ENCODE measurements at places on chromosomes 2 and 18.

- no peak for DNase-seq
Observed at GRCh38 chr2:36271266-36271665, 84.3 kb upstream of the CRIM1 start.

DNA sequence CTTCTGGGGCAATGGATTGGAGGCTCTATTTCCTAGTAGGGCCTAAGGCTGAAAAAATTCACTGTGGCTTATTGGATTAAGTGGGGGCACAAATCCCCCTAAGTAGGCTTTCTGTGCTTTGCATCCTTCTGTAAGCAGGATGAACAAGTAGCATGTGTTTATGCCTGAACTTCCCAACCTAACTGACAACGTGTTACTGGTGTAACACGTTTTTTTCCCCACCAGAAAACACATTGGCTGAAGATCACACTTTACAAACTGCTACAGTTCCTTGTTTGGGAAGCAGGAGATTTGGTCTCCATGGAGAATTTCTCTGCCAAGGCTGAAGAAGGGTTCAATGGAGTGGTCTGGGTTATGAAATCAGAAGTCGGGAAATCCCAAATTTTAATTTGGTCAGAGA lies 7.2 kb upstream of the ITGA6 start:
- no peak for DNase-seq

DNA sequence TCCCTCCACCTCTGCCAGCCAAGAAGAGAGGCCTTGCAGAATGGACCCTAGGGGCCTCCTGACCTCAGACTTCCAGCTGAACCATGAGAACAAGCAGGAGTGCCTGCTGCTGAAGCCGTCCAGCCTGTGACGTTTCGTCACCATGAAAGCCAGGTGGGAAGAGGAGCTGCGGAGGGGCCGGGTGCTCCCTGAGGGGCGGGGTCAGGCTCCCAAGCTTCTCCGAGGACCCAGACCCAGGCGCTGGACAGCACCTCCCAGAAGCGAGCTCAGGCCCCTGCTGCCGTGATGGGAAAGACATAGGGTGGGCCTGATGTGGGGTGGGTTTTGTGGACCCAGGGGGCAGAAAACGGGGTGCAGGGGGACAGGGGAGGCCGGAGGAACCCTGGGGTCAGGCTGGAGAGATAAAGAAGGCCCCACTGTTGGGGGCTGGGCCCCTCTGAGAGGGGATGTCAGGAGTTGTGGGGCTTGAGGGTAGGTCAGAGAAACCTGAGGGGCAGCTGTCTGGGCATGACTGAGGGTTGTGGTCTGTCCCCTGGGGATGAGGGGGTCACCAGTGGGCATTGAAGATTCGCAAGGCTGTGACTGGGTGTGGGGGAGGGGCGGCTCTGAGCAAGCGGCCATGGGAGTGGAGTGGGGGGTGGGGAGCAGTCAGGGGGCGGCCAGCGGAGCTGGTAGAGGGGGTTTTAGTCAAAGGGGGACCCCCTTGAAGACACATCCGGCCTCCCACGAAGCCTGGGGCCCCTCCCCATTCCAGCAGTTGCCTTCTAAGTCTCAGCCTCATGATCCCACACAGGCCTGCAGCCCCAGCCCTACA lies 73.4 kb upstream of the ODC1 start:
- DNase-seq = no peak

GRCh38 chr2:166357068-166357949 lies 18.4 kb downstream of the SCN9A start:
- DNase-seq = no peak

DNA sequence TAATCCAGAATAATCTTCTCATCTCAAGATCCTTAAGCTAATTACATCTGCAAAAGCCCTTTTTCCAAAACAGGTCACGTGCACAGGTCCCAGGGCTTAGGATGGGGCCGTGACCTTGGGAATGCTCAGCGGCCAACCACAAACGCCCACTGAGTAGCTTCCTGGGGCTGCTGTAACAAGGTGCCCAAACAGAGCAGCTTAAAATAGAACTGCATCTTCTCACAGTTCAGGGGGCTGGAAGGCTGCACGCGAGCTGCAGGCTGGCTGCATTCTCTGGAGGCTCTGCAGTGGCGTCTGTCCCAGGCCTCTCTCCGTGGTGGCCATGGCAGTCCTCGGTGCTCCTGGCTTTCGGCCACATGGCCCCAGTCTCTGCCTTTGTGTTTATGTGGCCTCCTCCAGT lies 31.9 kb downstream of the ADI1 start:
- no peak for DNase-seq

GRCh38 chr18:3086871-3087270 lies 73.9 kb upstream of the LPIN2 start:
- no peak for DNase-seq

DNA sequence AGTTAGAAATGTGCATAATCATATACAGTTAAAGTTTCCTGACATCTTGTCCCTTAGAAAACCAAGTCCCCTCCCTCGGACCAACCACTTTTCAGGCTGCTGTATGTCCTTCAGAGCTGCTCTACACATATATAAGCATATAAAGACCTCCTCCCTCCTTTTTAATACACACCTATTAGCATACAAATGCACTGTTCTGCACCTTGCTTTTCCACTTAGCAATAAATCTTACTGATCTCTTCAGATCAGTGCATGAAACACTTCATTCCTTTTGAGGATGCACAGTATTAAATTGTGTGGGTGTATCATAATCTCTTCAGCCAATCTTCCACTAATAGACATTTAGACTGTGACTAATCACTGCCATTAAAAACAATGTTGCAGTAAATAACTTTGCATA lies 79.8 kb downstream of the CNTNAP5 start:
- no peak for DNase-seq

DNA sequence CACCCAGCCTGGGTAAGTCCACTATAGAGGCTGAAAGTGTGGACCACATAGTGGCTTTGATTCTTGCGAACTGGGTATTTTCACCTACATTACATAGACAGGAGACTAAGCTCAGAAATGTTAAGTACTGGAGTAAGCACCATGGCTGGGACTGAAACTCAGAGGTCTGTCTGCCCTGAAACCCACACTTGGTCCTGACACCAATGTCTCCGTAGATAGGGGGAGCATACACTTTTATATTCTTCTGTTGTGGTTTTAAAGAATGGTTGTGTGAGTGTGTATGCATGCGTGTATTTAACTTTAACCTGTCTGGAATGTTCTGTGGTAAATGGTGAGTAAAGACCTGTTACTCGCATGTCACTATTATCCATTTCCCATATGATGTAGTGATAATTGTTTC lies 10.3 kb upstream of the NPPC start:
- no peak for DNase-seq

GRCh38 chr2:215365184-215365658 lies 53.4 kb downstream of the ATIC start:
- DNase-seq = no peak

GRCh38 chr2:48870503-48870902 lies 115.0 kb upstream of the LHCGR start:
- DNase-seq = peak; percentile 20

DNA sequence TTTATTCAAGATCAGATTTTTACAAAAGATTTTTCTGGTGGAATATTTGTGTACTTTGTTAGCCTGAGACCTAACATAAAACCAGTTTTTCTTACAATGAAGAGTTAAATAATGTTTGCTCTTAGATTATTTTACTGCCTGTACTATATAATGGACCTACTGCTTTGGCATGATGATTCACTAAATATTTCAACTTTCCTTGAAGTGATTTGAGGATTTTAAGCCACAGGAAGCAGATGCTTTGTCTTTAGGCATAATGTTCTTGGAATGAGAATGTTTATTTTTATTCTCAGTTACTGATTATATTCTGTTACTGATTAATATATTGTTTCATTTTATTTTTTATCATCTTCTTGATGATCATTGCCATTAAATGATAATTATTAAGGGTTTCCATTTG lies 175.3 kb upstream of the LRP1B start:
- no peak for DNase-seq

DNA sequence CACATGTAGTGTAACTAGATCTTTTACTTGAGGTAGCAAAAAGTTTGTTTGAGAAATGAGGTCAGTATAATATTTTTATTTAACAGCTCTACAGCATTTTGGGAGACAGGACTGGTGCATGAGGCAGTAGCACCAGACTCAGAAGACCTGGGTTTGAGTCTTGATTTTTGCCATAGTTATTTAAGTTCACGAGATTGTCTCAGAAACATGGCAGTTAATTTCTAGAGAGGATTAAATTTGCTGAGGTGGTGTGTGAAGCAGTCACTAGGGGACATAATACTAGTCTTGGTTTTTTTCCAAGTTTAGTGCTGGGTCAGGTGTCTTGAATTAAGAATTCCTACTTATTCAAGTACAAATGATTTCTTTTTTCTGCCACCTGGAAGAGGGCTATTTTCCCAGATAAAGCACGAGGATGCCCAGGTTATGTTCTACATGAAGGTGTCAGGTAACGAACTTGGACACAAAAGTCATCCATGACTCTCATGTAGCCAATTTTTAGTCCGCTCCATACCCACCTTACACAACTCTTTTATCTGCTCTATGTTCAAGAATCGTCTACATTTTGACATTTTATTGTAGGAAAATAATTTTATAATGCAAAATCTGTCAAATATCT lies 1.4 kb downstream of the MARCHF7 start:
- no peak for DNase-seq

GRCh38 chr2:30645745-30646119 lies 161.5 kb downstream of the CAPN13 start:
- DNase-seq = no peak

DNA sequence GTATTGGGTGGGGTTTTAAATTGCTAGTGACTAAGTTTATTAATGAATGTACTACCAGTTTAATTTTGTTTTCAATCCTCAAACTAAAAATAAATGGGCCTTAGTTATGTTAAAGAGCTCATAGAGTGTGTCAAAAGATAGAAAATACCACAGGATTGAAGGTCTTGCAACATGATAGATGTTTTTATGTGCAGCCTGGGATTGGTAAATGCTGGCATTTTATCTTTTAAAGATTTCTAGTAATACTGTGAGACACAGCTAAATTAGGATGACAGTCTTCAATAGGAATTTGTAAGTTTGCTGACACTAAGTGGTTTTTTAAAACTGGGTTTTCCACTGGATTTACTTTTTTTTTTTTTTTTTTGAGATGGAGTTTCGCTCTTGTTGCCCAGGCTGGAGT lies 122.3 kb downstream of the HAUS1 start:
- no peak for DNase-seq

DNA sequence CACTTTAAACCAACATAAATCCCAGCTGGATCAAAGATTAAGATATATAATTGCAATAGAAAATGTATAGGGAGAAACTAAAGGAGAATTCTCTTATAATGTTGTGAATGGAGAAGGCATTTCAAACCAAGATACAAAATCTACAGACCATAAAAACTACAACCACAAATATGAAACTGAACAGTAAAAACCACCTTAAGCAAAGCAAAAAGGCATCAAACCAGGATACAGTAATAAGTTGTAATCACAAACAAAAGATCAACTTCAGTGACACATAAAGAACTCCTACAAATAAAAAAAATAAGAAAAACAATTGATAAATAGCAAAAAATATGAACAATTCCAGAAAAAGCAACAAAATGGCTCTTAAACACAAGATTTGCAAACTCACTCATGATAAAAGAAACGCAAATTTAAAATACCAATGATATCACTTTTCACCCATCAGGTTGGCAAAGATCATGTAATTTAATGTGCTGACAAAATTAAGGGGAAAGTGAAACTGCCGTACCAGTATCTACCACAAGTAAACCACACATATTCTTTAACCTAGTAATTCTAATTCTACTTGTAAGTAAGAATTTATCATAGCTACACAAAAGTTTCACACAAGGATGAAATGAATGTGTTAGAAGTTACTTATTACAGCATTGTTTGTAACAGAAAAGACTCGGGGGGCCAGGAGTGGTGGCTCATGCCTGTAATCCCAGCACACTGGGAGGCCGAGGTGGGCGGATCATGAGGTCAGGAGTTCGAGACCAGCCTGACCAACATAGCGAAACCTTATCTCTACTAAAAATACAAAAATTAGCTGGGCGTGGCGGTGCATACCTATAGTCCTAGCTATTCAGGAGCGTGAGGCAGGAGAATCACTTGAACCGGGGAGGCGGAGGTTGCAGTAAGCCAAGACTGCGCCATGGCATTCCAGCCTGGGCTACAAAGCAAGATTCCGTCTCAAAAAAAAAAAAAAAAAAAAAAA lies 101.9 kb downstream of the USP34 start:
- no peak for DNase-seq

DNA sequence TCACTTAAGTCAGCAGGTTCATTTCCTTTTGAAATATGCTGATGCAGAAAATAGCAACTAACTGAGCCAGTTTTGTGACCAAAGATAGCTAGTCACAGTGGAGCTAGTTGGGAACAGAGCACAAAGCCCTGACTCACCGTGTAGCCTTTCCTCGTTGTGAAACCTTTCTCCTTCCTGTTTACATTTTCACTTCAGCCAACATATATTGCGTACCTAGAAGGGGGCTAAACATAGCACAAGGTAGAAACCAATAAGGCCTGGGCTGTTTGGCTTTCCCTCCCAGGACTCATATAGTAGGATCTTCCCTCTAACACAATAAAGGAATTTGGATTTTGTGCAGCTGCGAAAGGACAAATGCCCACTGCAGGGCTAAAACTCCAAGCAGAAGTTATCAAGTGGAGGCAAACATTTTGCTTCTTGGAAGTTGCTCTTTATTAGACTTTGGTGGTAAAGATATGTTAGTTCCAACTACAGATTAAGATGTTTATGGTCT lies 24.5 kb upstream of the LPIN2 start:
- DNase-seq = no peak

GRCh38 chr18:24500217-24500616 lies 39.8 kb downstream of the HRH4 start:
- no peak for DNase-seq

GRCh38 chr2:110678457-110679336 lies 834 bp upstream of the BUB1 start:
- no peak for DNase-seq

DNA sequence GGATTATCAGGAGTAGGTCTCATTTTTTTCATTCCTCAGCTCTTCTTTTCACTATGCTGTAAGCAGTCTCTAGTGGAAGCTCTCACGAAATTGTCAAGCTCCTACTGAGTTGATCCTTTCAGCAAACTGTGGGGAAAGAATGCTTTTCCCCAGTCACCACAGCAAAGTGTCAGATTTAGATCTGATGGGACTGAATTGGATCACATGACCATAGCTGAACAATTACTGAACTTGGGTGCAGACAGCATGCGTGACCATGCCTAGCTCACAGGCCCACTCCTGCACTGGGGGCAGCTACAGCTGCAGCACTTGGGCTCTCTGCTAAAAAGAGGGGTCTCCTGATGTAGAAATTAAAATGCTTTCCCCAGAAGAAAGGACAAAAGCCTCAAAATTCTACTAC lies 3.1 kb downstream of the ARHGAP15 start:
- no peak for DNase-seq

GRCh38 chr2:216083464-216084281 lies 2.0 kb downstream of the TMEM169 start:
- DNase-seq = no peak

DNA sequence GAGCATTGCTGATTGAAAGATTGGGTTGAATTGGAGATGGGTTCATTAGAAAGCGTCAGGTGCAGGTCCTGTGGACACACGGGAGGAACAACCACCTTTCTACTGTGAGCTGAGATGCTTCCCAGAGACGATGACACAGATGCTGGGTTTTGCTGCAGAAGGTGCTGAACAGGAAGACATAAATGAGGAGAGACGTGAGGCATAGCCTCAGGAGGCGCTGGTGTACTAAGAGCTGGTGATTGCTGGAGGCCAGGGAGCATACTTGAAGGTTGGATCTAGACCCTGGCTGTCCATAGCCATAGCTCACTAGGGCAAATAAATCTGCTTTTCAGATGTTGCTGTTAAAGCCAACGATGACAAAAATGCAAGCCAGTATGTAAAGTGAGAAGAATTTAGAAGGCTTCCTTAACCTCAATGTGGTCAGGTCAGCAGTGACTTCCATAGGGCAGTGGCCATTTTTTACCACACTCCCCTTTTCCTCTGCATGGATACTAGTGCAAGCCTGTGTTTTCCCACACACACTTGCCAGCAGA lies 153.7 kb downstream of the SOX11 start:
- no peak for DNase-seq

Measured in NT2/D1 (cell line).